ENCODE measurements at places on chromosomes 13 and 19.

GRCh38 chr13:101730420-101731000, 278.0 kb downstream of the ITGBL1 start:
- DNase-seq, result no peak

- no peak for DNase-seq
These were observed 48.4 kb upstream of the CYP2A13 start for GRCh38 chr19:41039806-41040205.

DNA sequence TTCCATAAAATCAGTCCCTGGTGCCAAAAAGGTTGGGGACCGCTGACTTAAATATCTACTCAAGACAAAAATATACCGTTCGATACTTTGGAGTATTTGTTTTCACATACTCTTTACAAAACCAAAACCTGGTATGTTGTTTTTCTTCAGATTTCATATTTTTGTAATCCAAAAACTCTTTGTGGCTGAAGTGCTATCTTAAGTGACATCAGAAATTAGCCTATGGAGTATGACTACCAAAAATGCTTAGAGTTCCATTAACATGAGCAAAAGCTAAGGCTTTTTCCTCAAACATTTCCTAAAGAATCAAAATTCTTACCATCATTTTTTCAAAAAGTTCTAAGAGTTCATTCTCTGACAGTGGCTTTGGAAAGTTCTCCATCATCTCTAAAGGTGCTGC, 52.0 kb downstream of the DIAPH3 start:
- DNase-seq, result no peak

- no peak for DNase-seq
These were observed 300.1 kb downstream of the TBC1D4 start for GRCh38 chr13:75181906-75182305.

- no peak for DNase-seq
These were observed 3.4 kb downstream of the EFNA2 start for GRCh38 chr19:1288833-1289685.

- no peak for DNase-seq
These were observed 18.4 kb downstream of the ELL start for GRCh38 chr19:18503337-18503970.

DNA sequence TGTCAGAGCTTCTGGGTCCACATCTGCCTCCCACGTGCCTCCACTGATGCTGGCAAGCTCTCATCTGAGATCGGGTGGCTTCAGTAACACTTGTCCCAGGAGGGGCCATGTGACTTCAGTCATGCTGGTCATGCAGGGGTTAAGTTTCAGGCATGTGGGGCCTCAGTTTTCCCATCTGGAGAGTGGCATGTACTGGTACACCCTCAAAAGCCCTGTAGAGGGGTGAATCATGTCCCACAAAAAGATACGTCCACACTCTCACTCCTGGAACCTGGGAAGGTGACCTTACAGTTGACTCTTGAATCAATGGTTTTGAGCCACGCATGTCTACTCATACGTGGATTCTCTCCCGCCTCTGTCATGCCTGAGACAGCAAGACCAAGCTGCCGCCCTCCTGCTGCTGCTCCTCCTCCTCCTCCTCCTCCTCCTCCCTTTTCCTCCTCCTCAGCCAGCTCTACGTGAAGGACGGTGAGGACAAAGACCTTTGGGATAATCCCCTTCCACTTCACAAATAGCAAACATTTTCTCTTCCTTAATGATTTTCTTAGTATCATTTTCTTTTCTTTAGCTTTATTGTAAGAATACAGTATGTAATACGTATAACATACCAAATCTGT, 53.7 kb downstream of the COMP start:
- no peak for DNase-seq

GRCh38 chr13:66098931-66099628, 1131.1 kb downstream of the PCDH9 start:
- DNase-seq, result no peak

GRCh38 chr19:19444681-19445155, 39.2 kb downstream of the GATAD2A start:
- DNase-seq, result no peak

DNA sequence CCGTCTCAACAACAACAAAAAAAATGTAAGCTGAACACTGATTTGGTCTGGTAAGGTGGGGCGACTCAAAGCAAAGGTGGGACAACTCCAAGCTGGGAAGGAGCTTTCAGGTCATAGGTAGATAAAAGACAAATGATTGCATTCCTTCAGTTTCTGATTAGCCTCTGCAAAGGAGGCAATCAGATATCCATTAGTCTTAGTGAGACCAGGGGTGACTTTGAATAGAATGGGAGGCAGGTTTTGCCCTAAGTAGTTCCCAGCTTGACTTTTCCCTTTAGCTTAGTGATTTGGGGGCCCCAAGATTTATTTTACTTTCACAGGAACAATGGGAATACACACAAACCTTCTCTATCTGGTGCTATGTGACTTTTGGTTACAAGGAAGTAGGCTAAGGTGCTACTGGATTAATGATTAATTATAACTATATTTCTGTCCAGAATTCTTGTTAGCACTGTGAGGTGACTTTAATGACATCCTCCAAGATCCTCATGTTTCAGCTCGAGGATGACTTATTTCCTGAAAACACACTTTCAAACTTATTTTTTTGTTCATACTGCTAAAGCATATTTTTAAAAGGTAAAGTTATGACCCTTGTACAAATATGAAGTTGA, 10.6 kb upstream of the MTRF1 start:
- no peak for DNase-seq

DNA sequence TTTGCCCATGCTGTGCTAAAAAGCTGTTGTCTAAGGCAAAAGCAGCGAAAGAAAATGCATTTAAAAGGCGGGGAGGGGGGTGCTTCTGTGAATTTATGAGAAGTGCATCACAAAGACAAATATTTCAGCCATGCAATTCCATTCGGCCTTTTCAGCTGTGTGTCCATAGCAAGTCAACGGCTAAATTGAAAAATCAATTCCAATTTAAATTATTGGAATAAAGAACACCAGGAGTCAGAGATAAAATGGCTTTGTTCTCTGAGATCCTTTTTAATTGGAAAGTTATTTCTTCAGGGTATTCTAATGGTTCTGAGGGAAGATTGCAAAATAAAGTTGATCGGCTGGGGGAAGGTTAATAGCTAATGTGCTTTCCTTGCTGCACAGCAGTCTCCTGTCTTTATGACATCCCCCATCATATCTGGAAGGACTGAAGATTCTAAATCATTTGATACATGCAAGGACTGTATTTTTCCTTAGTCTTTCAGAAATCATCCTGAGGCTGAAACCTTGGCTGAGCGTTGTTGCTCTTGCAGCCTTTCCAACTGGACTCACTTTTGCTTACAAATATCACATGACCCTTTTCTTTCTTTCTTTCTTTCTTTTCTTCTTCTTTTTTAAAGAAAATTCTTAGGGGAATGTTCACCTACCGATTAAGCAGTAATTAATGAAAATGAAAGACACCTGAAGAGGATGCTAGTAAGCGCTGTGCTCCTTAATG, 647.1 kb downstream of the DACH1 start:
- no peak for DNase-seq

DNA sequence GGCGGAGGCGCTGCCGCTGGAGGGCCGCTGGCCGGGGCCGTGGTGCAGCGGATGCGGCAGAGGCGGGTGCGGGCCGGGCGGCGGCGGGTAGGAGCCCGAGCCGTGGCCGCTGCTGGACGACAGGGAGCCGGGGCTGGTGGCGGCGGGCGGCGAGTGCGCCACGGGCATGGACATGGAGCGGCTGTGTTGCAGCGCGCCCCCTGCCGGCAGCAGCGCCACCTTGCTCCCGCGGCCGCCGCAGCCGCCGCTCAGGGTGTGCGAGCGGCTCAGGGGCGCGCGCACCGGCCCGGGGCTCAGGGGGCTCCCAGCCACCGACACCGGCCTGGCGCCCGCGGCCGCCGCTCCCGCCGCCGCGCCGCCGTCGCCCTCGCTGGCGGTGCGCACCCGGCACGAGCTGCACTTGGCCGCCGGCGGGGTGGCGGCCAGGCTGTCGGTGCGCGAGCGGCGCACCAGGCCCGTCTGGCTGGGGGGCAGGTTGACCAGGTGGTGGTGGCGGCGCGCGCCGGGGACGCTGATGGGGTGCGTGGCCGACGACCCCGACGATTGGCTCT, 1.7 kb downstream of the IRS2 start:
- DNase-seq, result no peak

DNA sequence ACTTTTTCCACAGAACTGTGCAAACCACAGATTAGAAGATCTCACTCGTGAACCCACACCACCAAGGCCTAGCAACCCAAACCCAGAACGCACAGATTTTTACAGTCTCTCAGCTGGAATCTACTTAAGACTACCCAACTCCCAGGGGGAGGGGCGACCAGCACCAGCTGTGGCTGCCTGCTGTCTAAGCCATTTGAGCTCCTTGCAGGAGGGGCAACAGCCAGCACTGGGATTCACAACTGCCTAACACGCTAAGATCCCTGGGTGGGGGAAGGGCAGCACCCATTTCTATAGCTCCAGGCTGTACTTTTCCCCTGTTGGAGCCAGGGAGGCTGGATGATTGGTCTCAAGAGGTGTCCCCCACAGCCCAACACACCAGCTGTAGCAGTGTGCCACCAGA, 368.8 kb downstream of the SUCLA2 start:
- DNase-seq, result no peak

DNA sequence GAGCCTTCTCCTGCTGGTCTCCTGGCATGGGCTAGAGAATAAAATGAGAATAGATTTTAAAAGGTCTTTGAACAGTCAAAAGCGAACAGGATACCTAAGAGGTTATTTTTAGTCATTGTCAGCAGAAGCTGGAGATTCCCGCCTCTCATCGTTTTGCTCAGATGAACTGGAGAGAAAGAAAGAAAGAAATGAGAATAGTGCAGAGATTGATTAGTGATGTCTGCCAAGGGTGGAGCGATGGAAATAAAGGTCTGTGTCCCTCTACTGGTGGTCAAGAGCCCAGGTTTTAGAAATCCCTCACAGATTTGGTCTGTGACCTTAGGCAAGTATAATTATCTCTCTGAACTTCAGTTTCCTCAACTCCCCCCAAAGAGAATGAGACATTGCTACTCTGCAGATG, 5.3 kb downstream of the NCAN start:
- DNase-seq, result no peak

GRCh38 chr19:7381073-7381390, 32.3 kb downstream of the ARHGEF18 start:
- no peak for DNase-seq

- DNase-seq, result no peak
These were observed 47.9 kb downstream of the CAB39L start for GRCh38 chr13:49395878-49396380.

GRCh38 chr19:24051516-24051915, 35.5 kb upstream of the ZNF254 start:
- DNase-seq, result no peak

GRCh38 chr19:558770-559439, 13.5 kb upstream of the BSG start:
- no peak for DNase-seq

DNA sequence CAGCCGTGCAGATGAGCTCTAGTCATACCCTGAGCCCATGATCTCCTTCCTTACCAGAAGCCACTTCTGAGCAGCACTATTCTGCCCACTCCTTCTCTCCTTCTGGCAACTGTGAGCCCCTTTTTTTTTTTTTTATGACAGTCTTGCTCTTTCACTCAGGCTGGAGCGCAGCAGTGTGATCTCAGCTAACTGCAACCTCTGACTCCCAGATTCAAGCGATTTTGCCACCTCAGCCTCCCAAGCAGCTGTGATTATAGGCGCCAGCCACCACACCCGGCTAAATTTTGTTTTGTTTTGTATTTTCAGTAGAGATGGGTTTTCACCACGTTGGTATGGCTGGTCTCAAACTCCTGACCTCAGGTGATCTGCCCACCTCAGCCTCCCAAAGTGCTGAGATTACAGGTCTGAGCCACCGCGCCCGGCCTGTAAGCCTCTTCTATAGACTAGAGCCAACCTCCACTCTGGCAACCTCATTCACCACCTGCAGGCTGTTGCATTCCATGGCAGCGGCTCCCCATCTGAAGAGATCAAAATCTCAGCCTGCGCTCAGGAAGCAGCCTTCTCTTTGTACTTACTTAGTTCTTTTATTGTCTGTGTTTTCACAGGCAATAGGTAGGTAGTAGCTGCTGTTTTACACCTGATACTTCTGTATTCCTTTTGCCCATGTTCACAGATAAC, 34.8 kb upstream of the NDFIP2 start:
- no peak for DNase-seq

DNA sequence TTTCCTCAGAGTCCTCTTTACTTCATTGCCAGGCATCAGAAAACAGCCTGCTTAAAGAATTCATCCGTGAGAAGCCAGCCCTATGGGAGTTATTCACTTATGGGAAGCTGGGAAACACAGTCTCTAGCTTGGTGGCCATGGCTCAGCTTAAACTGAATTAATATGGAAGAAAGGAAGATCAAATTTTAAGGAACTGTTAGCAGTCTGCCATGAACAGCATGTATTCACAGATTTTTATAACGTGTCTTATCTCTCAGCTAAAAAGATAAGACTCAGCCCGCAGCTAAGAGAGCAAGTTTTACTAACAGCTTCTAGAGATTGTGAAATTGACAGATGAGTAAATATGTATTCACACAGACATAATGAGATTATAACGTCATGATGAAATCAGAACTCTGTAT, 253.7 kb upstream of the RXFP2 start:
- DNase-seq, result no peak

DNA sequence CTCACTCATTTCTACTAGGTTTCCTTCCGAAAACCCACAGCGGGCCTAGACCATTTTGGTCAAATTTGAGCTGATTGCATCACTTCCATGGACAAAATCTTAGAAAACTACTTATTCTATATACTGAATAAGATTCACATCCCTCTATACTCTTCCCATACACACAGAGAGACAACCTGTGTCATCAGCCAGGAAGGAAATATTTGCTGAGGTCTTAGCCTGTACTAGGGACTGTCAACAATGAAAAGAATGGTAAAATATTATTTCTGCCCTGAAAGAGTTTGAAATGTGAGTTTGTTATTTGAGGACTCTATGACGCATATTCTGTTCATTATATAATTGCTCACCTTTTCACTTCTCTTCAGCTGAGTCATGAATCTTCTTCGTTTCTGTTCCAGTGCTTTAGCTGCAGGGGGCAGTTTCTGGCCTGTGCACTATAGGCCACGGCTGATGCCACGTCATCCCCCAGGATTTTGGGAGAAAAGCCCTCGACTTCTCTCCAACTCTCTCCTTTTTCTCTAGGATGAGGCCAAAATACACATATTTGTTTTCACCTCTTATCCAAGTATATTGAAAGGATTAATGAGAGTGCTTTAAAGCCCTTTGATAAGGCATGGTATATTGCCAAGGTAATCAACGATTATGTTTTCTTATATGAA, 47.7 kb downstream of the GSX1 start:
- DNase-seq, result no peak

DNA sequence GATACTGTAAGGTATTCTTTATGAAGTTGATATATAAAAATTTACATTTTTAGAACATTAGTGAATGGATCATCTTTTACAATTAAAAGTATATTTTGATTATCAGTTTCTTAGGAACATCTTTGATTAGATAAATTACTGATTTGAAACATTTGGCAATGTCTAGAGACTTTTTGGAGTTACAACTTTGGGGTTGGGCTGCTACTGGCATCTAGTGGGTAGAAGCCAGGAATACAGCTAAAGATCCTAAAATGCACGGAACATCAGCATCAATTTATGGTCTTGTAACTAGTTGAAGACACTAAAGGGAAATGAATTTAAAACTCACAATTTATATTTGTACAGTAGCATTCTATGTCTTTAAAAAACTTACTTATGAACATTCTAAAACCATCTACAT, 19.9 kb downstream of the POMP start:
- DNase-seq, result no peak

- no peak for DNase-seq
These were observed 348.3 kb downstream of the TDRD3 start for GRCh38 chr13:60745343-60745742.

GRCh38 chr13:31927219-31927653, 104.3 kb upstream of the FRY start:
- no peak for DNase-seq

- no peak for DNase-seq
These were observed 8.8 kb downstream of the IGFLR1 start for GRCh38 chr19:35733180-35734125.
